D341Med (cell line): ENCODE measurements at places on chromosomes 5 and 9.

DNA sequence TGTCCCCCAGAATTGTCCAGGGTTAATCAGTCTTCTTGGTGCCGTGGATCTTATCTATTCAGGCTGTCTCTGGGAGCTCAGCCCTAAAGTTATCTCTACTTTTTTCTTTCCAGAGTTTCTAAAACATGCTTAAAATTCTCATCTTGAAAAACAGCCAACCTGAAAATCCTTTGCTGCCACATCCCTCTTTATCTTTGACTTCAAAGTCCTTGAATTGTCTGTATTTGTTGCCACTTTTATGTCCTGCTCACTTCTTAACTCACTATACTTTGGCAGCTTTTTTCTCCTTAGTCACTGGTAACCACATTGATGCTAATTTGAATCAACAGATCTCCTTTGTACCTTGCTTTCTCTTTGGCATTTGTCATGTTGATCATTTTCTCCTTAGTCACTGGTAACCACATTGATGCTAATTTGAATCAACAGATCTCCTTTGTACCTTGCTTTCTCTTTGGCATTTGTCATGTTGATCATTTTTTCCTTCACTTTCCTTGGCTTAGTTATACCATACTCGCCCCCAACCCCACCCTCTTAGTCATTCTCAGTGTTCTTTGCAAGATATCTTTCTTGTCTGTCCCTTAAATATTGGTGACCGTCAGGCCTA lies 8.5 kb downstream of the DMXL1 start:
- no peak for DNase-seq

- no peak for DNase-seq
These were observed 168.1 kb downstream of the SNCAIP start for GRCh38 chr5:122480146-122480545.

DNA sequence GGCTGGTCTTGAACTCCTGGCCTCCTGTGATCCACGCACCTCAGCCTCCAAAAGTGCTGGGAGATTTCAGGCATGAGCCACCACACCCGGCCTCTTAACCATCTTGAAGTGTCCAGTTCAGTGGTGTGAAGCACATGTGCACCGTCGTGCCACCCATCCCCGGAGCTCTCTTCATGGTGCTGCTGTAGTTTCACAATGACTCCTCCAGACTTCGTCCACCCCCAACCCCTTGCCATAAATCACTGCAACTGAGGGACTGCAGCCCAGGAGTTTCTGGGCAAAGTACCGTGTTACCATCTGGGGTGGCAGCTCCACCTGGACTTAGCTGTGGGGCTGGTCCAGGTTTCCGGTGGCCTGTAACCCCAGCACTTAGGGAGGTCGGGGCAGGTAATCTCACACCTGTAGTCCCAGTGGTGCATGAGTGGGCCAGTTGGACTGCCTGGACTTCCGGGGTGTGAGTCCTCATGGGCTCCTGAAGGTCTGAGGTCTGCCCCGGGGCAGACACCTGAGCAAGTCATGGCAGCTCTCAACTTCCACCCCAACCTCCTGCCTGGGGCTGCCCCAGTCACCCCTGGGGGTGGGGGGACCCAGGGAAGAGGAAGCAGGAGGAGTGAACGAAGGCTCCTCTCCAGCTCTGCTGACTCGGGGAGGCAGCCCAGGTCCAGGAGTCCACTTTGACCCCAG lies 6.6 kb upstream of the N4BP3 start:
- no peak for DNase-seq

DNA sequence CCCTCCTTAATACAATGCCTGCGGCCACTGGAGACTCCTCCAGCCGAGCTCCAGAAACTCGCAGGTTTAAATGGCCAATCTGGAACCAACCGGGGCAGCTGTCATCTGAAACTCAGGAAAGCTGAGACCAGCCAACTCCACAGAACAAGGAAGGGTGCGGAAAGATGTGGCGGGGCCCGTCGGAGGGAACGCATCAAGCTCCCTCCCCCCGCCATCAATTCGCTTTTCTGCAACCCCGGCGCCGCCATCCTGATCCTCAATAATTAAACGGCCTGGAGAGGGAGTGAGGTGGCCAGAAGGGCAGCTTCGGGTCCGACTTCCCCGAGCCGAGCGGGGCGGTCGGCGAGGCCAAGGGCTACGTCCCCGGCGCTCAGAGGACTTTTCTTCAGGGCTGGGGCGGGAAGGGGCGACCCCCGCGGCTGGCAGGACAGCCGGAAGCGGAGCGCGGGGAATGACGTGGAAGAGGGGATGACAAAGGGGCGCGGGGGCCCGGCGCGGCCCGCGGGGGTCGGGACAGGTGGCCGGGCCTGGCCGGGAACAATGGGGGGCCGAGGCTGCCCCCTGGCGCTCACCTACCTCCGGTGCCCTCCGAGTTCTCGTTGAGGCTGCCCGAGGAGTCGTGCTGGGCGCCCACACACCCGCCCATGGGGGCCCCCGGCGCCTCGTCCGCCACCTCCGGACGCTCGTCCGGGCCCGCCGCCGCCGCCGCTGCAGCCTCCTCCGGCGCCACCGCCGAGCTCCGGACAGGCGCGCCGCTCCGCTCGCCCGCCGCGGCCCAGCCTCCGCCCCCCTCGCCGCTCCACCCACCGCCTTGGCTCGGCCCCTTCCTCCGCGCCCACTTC lies at the start of gene UBTD2:
Gene UBTD2 (minus strand): TSS at position 745 of the 842 bp plus-strand sequence. CDS start 99 bp downstream, at position 646.
- peak; percentile 89 for DNase-seq

DNA sequence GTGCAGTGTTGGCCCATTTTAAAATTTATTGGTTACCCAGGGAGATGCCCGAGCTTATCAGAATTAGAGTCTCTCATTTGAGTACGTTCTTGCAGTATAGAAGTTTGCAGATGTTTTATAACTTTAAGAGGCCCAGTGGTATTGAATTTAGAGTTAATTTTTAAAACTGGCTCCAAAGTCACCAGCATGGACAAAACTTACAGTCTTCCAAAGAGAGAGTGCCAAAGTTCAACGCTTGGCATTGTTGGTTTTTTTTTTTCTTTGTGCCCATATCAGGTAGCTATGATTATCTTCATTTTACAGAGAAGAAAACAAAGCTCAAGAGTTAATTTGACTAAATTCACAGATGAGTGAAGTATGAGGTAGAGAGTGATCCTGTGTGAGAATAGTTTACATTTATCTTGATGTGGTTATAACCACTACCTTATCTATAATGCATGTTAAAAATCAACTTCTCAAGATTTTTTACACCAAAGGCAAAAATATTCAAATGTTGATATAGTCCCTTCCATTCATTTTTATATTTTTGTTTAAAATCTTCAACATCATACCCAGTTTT lies 273.7 kb upstream of the DMRT1 start:
- DNase-seq: no peak

DNA sequence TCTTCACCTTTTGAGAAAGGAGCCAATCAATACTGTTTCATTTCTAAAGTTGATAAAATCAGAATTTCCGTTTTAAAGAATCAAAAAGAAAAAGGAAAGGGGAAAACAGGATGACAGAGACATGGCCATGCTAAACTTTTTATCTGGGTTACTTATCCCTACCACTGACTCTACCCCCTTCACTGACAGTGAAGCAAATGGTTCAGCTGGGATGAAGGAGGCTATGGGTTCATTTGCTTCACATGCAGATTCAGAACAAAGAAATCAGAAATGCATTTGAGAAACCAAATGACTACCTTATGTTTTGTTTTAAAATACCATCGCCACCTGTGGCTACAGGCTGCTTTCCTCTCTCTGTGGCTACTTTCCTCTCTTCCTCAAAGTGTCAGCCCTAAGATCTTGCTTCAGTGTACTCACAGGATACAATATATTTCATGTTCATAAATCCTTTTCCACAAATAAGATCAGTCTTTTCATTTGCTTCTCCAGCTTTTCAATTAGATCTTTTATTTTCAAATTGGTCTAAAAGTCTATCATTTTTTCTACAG lies 53.3 kb downstream of the LPAR1 start:
- no peak for DNase-seq

- DNase-seq: no peak
These were observed 418.3 kb downstream of the CDH10 start for GRCh38 chr5:24226479-24226878.

GRCh38 chr9:77166193-77166592 lies 11.1 kb upstream of the VPS13A start:
- no peak for DNase-seq

GRCh38 chr5:164053123-164053522 lies 547.7 kb downstream of the MAT2B start:
- no peak for DNase-seq

GRCh38 chr5:35212122-35212982 lies 17.9 kb downstream of the PRLR start:
- no peak for DNase-seq

DNA sequence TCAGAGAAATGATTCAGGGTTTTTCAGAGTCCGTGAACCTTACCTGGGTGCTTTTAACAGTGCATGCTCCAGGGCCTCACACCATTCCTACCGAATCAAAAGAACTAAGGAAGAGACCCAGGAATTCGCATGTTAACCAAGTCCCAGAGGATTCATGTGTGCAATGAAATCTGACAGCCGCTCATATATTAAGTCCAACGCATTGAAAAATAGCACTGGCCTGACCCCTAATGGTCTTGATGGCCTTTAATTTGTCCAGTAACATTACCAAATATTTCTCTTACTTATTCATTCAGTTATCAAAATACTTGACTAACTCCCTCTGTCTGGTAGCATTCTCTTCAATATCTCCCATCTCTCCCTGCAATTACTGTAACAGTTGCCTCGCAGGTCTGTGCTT lies 55.0 kb upstream of the MARCHF11 start:
- DNase-seq: no peak

GRCh38 chr9:87685441-87685840 lies 40.5 kb upstream of the CTSL start:
- DNase-seq: peak; percentile 3

- no peak for DNase-seq
These were observed 411.1 kb upstream of the MPDZ start for GRCh38 chr9:13690595-13690994.

GRCh38 chr5:5799229-5799628 lies 376.8 kb downstream of the ICE1 start:
- DNase-seq: no peak

GRCh38 chr9:108363311-108363710 lies 492.5 kb downstream of the ACTL7B start:
- DNase-seq: no peak

DNA sequence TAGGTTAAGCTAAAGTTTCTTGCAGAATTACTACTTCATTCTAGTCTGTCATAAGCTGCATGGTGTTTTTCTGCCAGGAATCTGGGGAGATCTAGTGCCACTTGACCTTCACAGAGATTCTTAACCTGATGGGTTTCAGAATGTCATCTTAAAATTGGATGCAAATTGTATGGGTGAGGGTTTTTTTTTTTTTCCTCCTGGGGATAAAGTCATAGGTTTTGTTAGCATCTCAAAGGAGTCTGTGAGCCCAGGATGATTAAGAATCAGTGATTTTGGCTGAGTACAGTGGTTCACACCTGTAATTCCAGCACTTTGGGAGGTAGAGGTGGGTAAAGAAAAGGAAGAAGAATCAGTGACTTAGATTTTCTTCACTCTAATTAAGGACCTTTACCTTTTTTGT lies 51.2 kb downstream of the NIM1K start:
- no peak for DNase-seq

DNA sequence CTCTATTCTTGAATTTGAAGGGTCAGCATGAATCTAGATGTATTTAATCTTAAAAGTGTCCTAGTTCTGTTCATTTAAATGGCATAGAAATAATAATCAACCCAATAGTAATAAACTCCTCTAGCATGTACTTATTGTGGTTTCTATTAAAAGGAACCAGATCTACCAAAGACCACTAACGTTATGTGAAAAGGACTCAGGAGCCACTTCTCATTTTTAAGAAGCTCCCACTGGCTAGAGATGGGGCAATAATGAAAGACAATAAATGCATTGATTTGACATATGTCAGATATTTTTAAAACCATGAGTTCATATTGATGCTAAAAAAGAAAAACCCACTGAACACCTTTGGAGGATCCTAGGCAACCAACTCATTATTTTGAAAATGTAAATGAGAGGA lies 191.9 kb downstream of the ATP10B start:
- DNase-seq: no peak

GRCh38 chr9:136078024-136078423 lies 17.1 kb downstream of the NACC2 start:
- DNase-seq: no peak

DNA sequence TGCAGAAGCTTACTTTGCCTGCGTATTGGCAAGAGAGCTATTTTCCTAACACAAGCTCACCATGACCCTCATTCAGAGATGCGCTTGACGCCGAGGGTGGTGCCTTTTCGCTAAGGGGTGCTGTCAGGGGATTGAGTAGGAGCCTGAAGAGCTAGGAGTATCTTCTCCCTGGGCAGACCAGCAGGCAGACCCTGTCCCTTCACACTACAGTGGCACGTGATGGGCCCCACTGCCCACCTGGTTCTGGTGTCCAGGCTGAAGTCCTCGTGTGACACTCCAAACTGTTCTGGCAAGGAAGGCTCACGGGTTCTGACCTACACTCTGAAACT lies 198.3 kb downstream of the AUH start:
- no peak for DNase-seq

- no peak for DNase-seq
These were observed 39.9 kb upstream of the RETREG1 start for GRCh38 chr5:16656561-16657191.

DNA sequence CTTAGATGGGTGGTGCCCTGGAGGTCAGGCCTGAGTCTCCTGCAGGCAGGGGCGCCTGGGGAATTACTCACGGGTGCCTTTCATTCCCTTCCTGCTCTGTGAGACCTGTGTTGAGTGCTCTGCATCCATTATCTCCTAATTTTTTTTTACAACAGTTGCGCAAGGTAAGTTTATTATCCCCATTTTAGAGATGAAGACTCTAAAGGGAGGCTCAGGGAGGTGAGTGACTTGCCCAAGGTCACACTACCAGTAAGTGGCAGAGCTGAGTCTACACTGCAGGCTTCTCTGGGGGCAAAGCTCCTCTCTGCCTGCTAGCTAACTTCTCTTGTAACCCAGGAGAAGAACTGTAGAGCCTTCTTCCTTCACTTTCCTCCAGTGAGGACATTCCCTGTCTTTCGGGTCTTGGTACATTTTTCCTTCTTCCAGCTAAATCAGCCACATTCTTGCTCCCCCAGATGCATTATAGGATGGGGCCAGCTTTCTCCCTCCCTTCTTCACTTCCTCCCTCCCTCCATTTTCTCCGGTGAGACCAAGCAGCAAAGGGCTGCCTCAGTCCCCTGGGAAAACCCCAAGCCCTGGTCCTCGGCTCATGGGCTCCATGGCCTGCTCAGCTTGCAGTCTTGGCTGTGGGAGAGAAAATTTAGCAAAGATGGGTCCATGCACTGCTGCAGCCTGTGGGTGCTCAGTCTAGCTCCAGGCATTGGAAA lies 1.8 kb downstream of the PRR7 start:
- no peak for DNase-seq

- DNase-seq: no peak
These were observed 31.7 kb upstream of the NR3C1 start for GRCh38 chr5:143435210-143435657.
